Memory B cell (primary cell): ENCODE measurements at places on chromosomes 7 and 10.

GRCh38 chr7:45363669-45364068, 206.1 kb downstream of the RAMP3 start:
- DNase-seq: no peak

GRCh38 chr10:63935705-63936104, 414.5 kb downstream of the REEP3 start:
- no peak for DNase-seq

GRCh38 chr7:11612737-11613136, 219.3 kb downstream of the THSD7A start:
- no peak for DNase-seq

GRCh38 chr10:70162892-70163201, 7.5 kb downstream of the SAR1A start:
- DNase-seq: no peak

DNA sequence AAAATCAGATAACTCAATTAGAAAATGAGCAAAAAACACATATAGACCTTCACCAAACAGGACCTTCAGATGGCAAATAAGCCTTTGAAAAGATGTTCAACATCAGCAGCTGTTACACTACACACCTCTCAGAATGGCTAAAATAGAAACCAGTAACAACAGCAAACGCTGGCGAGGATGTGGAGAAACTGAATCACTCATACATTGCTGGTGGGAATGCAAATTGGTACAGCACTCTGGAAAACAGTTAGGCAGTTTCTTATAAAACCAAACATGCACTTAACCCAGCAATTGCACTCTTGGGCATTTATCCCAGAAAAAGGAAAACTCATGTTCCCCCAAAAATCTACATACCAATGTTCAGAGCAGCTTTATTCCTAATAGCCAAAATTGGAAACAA, 37.7 kb upstream of the SMARCD3 start:
- no peak for DNase-seq

DNA sequence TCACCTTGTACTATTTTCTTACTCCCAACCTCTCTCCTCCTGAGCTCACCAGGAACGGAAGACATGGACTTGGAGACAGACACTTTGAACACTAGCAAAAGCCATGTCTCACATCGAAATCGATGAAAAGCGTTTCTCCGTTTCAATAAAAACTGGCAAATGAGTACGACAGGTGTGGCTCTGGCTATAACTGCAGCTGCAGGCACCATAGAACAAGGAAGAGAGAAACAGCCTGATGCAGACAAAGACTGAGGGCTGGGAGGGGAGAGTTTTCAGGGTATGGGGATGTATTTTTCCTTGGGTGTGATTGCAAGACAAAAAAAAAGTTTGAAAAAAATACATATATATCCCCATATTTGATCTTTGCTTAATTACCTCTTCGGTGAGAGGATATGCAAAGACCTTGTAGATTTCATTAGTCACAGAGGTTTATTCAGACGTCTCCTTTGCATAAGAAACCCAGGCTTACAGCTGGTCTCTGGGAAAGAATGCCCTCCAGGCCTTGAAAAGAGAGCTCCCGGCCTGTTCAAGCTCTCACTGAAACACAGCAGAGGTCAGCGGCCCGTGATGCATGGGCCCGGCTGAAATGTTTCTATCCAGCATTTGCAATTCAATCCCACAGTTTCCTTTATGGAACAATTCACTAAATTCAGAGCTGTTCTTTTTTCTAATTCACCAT, 63.1 kb downstream of the TLL2 start:
- no peak for DNase-seq
